Immature natural killer cell (primary cell): ENCODE measurements at places on chromosomes 13 and 19. TPM values are rescaled to one million over a fixed set of nuclear protein-coding genes. Genes with fewer than 3 reads are reported as not detected.

The ZNF835 gene
- 0.13 TPM for polyA plus RNA-seq

The CPB2 gene
- not detected for polyA plus RNA-seq

The CKM gene
- not detected for polyA plus RNA-seq

The AMER2 gene
- polyA plus RNA-seq, result not detected

DNA sequence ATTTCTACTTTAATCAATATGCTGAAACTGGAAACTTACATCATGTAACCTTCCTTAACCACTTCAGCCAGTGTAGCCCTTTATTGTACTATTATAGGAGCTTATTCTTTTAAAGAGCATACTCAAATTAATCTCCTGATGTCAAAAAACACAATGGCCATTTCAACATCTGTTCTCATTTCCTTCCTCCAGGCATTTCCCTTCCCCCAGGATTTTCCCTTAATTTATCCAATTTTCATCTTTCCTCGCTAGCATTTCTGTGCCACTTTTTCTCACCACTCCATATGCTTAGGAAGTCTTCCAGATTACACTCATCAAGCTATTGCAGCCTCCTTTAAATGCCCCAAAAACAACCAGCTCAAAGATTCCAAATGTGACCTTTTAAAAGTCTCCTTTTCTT lies 265.0 kb downstream of the PCDH9 start:
- no peak for DNase-seq

DNA sequence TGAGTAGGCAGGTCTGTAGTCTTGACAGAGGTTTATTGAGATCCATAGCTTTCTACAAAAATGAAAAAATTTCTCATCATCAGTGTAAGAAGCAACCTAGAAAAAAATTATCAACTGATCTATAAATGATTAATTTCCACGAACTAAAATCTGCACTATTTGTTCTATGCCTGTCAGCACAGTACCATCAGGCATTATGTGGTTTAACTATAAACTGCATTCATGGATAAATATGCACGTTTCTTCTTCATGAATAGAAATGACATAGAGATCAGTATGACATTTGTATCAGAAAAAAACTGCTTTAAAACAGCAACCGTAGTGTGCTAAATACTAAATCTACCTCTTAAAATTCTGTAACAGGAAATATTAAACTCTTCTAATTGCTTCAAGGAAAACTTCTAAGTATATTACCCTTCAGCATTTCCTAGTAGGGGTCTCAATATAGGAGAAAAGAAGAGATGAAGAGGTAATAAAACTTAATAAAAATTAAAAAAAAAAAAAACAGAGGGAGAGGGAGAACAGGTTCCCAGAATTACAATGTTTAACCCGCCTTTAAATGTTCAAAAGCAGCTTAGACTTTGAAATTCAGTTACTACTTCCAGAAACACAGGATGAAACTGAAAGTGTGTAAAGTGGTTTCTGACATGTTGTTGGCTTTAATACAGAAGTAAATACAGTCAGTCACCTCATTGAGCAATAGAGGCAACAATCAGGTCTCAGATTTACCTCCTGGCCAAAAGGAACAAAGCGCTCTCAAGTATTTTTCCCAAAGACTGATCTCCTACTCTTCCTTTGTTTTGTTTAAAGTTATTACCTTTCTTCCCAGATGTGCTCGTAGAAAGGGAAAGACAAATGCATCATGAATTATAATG lies 144.4 kb downstream of the DIAPH3 start:
- DNase-seq, result peak; percentile 7

DNA sequence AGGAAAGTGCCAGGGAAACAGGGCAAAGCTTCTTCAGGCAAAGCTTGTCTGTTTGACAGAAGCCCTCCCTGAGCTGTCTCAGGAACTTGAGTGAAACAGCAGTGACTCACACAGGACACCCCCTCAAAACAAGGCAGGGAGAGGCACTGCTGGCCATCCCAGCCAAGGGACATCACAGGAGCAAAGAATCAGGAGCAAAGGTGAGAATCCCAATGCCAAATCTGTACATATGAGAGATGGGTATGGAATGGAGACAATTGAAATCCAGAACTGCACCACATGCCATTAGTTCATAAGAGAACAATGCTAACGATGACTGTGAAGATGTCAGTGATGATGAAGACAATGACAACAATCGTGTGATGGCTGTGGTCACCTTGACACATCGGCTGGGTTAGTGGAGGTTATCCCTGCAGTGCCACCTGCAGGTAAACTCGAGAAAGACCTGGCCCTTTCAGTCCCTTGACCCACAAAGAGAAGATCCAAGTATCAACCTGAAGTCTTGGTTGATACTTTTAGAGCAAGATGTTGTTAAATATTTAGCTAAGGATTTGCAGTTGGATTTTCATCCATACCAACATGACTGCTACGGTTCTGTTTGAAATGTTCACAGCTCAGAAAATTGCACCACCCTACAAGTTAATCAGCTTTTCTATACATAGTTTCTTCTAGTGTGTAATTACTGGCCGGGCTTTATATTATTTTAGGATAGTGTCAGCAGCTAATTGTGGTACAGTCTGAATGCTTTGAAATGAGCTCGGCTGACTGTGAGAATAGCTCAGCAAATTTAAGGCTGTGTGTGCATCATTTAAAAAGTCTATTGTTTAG lies 42.0 kb upstream of the IPO5 start:
- no peak for DNase-seq

- no peak for DNase-seq
These were observed 449.5 kb downstream of the LIG4 start for GRCh38 chr13:107765724-107766401.

DNA sequence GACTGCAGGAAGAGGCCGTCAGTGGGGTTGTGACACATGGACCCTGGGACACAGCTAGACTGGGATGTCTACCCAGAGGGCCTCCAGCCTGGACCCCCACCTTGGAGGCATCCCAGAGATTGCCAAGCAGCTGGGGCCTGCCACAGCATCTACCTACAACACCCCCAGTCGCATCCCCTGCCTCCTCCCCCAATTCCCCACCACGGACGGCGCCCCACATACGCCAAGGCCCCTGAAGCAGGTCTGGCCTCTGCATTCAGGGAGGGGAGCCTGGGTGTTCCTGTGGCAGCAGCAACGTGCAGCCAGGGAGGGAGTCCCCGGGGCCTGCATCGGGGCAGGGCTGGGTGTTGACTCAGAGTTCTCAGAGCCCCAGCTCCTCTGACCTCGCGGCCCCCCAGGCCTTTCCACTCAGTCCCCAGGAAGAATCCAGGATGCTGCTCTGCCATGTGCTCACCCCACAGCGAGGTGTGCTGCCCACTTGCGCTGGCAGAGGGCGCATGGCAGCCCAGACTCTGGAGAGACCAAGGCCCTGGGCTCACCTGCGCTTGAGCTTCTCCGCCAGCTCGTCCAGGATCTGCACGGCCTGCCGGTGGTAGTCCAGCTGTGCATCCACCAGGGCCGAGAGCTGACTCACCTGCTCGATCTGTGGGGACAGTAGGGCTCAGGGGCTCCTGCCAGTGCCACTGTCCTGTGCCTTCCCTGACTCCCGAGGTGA lies 19.6 kb downstream of the MPND start:
- no peak for DNase-seq

GRCh38 chr19:55209693-55210472 lies 582 bp upstream of the PTPRH start:
- DNase-seq, result no peak

DNA sequence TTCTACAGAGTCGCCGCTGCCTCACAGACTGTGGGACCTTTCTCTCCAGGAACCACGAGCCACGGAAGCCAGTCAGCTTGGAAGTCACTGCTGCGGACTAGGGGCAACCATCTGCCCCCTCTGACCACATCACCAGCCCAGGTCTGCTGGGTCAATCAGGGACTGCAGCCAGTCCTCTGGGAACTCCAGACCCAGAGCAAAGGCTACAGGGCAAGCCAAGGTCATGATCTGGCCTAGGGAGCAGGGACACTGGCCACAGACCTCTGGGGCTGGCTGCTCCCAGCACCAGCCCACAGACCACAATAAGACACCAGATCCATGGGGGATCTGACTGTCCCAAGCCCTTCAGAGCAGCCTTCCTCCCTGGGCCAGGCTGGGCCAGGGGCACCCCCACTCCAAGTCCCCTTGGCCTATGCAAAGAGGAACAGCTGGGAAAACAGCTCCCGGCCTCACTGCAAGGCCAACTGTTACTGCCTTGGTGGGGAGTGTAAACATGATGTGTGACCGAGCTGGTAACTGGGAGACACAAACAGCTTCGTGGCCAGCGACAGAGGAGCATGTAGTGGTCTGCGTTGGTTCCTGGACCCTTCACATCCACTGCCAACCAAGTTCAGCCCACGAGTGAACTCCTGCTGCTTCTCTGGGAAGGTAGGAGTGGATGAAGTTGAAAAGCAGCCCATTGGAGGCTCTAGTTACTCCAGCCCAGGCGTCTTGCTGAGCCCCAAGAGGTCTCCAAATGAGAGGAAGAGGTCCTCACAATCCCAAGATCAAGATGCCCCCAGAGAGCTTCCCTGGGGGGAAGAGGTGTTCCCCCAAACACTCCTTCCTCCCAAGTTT lies 1.5 kb downstream of the AKT2 start:
- DNase-seq, result peak; percentile 12

GRCh38 chr13:89514534-89515312 lies 1832.8 kb upstream of the MIR17HG start:
- no peak for DNase-seq

GRCh38 chr13:112671359-112671758 lies 18.5 kb upstream of the ATP11A start:
- no peak for DNase-seq

- DNase-seq, result no peak
These were observed 4.7 kb upstream of the FLT1 start for GRCh38 chr13:28499609-28500008.
